ENCODE measurements at places on chromosomes 13 and 19. TPM values are rescaled to one million over a fixed set of nuclear protein-coding genes. Genes with fewer than 3 reads are reported as not detected.
A peak's percentile ranks its signal among the peaks of the same experiment; 100 is the strongest.

DNA sequence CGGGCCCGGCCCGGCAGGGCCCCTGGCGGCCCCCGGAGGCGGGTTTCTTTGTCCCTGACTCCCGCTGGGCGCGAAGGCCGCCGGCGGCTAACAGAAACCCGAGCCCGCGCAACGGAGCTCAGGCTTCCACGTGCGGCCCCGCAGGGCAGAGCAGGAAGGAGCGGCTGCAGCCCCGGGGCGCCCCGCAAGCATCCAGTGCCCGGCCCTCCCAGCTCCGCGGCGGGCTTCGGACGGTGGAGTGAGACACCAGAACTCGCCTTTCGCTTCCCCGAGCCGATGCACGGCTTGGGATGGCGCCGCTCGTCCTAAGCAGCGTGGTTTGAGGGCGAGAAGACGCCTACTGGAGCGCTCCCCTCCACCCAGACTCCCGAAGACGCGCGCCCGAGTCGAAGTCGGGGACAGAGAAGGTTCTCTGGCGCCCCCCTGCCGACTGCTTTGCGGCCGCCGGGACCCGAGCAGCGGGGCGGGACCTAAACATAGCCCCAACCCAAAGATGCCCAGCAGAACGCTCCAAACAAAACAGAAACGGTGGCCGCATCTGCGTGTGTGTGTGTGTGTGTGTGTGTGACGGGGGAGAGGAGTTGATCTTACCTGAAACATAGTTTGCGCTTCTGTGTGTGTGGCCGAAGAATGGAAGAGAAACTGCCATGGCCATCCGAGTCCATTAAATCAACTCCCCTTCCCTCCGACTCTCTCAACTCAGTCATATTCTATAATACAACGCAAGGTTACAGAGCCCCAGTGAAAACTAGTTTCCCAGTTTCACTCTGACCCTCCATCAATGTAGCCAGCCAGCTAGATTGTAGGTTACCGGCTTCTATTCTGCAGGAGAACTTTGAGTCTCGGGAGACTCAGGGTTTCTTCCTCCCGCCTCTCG, 629 bp upstream of the FGF9 start:
- DNase-seq, result peak; percentile 49

The CCDC122 gene
- total RNA-seq, result 1.3 TPM

GRCh38 chr19:39132344-39132969, 6.9 kb downstream of the PAK4 start:
- DNase-seq, result no peak

DNA sequence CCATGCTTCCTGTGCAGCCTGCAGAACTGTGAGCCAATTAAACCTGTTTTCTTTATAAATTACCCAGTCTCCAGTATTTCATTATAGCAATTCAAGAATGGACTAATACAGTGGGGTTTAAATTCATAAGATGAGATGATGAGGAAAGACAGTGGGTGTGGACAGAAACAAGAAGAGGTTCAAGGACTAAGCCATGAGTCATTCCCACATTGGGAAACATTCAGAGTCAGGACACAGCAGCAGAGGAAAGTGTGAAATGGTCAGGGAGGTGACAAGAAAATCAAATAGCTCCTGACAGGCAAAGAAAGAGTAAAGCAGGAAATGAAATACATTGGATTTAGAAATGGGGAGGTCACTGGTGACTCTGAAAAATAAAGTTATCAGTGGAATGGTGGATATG, 9.1 kb downstream of the ZNF841 start:
- DNase-seq, result no peak

DNA sequence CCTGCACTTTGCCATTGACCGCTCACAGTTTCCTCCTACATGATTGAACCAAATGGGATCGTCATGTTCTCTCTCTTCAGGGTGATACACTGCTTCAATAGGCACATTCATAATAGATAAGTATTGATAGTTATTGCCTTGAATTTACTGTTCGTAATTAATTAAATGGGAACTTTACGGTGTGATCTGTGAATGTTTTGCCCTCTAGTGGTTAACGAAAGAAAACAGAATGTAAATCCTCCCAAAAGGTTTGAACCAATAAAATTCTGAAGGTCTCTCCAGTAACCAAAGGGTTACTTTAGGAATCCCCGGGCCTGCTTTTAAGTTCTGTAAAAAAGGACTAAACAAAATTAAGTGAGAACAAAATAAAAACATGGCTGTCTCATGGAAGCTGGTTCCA, 389.3 kb downstream of the DACH1 start:
- no peak for DNase-seq

- DNase-seq, result no peak
These were observed 112.1 kb downstream of the ZIC5 start for GRCh38 chr13:99859178-99860177.

The ATP4B gene
- total RNA-seq, result not detected

- DNase-seq, result no peak
These were observed 104.0 kb downstream of the MYCBP2 start for GRCh38 chr13:77222909-77223308.

DNA sequence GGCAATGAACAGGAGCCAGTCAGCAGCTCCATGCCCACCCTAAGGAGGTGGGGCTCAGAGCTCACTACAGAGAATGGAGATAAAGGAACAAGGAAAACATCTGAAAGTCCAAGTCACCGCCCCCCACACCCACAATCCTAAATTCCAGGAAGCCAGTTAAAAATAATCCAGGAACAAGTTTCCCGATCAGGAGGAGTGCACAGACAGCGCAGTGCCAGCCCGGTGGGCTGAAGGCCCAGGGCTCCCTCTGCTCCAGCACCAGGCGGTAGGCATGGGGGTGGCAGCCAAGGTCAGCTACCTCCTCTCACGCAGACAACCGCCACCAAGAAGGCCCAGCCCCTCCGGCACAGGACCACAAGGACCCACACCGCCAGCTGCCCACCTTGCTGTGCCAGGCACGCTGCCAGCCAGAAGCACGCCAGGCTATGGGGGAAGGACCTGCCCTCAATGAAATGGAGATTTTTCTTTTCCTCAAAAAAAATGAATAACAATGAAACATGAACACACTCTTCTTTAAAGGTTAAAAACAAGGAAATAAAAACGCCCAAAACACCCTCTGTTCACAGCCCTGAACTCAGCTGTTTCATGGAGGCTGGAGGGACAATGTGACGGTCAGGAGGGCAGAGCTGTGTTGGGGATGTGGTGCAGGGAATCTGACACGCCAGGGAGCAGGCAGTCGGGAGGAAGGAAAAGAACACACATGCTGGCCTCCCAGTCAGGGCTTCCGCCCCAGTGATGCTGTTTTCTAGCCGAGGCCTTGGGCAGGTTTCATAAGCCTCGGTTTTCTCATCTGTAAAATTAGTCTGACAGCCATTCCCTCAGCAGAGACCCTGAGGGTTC, 11.0 kb downstream of the STK24 start:
- no peak for DNase-seq

The GRIN2D gene
- 0.44 TPM for total RNA-seq

The NDUFA7 gene
- 4.5 TPM for total RNA-seq

The DIAPH3 gene
- 0.20 TPM for total RNA-seq

DNA sequence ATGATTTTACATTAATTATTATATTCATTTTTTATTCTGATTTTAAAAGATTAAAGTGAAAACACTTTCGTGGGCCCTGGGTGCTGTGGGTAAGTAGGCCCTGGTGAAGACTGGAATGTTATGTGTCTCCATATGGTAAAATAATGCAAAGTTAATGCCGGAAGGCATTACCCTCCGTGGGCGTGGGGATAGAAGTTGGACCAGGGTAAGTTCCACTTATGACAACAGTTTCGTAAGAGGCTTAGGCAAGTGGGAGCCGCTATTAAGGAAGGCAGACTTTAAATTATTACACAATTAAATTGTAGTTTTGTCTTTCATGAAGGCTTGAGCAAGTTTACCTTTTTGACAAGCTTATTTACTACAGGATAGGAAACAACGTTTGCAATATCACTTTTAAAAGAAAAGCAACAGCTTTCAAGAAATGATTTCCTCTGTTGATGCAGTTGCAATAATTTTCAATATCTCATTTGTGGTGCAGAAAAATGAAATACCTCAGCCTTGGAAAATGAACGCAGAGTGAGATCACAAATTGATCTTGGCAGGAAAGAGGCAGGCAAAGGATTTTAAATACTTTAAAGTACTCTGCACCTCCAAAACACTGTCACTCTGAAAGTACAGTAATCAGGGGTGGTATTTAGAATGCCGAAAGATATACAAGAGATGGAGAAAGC, 310.6 kb downstream of the DCT start:
- DNase-seq, result no peak

The ENOX1 gene
- total RNA-seq, result 3.0 TPM

DNA sequence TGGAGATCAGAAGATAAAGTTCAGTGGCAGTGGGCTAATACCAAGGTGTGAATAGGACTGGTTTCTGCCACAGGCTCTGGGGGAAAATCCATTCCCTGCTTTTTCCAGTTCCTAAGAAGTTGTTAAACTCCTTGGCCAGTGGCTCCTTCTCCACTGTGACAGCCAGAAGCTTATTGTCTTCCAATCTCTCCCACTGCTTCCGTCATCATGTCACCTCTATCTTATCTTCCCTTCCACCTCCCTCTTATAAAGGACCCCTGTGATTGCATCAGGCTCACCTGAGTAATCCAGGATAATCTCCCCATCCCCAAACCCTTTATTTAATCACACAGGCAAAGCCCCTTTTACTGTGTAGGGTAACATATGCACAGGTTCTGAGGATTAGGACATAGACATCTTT, 431.2 kb upstream of the SLC10A2 start:
- DNase-seq, result no peak

DNA sequence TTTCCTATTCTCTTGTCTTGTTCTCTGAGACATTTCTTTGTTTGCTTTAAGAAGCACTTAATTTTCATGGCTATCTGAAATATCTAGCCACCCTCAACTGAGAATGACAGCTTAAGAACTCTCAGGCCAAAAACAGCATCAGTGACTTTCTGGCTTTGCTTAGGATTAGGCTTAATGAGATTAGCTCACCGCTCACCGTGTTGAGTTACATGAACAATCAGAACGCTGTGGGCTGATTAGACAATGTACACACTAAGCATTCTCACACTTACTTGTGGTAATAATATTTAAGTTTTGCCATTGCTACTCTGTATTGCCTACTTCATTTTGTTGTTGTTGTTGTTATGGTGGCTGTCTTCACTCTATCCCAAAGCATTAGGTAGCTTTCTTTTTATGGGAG, 1283.6 kb downstream of the UQCRFS1 start:
- no peak for DNase-seq

GRCh38 chr19:48364598-48365348, 606 bp downstream of the SYNGR4 start:
- DNase-seq, result no peak

DNA sequence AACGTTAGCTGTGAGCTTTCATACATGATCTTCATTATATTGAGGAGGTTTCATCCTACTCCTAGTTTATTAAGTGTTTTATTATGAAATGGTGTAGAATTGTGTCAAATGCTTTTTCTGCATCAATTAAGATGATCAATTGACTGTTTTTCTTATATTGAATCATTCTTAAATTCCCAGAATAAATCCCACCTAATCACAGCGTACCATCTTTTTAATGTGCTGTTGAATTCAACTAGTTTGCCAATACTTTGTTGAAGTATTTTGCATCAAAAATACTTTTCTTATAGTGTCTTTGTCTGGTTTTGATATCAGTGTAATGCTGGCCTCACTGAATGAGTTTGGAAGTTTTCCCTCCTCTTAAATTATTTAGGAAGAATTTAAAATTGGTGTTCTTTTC, 138.6 kb upstream of the SGCG start:
- DNase-seq, result no peak

DNA sequence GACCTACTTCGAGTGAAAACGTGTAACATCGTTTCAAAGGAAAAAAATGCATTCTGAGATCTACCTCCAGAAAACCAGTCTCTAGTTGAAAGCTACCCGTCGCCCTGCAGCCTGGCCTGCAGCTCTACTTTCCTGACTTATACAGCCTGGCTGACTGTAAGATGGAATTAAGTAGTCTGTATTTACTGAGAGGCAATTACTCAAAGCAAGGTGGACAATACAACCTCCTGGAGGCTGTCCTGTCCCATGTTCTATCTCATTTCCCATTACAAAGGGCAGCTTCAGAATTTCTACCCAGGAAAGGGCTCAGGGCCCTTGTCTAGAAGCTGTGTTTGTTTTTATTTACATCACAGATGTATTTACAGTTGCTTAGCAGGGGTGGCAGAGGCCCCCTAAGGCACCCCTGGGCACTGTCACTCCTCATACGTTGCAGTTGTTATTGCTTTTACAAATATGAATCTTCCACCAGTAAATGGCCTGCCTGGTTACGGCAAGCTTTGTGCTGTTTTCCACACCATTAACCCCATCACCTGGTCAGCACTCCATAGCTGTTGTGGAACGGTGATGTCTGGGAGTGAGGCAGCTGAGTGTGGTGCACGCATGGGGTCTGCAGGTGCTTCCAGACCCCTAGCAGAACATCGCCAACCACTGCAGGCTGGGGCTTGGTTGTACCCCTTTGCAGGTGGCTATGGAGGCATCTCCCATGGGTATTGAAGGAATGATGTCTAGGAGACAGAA, 46.3 kb upstream of the MTIF3 start:
- DNase-seq, result no peak

GRCh38 chr19:35766571-35767104, 8.7 kb downstream of the PROSER3 start:
- DNase-seq, result no peak

GRCh38 chr19:18587561-18587960, 1.0 kb upstream of the REX1BD start:
- DNase-seq, result no peak

The TIMM29 gene
- 29.7 TPM for total RNA-seq

The STOML3 gene
- not detected for total RNA-seq

The RASGRP4 gene
- total RNA-seq, result 11.7 TPM

The SLC25A41 gene
- total RNA-seq, result not detected

GRCh38 chr13:68929075-68929745, 1178.4 kb upstream of the ATXN8OS start:
- DNase-seq, result no peak

The CCDC61 gene
- 16.2 TPM for total RNA-seq

DNA sequence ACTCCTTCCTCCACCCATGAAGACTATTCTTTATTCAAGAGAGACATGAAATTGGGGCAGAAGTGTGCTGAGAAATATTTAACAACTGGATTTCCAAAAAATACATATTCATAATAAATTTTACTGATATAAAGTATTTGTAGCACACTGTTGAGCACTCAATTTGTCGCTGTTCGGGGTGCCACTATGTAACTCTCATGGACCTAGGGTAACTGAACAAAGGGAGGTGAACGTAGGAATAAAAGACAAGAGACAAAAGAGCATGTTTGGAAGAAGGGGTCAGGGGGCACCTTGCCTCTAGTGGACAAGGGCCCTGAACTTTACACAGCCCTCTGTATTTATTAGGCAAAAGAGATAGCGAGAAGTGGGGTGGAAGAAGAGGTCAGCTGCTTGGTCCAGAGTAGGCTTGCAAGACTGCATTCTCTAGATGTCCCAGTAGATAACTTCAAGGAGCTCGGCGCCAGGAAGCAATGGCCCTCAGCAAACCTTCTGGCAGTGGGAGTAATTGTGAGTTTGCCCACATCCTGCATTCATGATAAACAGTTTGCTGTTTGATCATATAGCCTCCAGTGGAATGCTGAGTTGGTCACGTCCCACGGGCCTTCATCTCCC, 4.5 kb upstream of the ZNF175 start:
- DNase-seq, result no peak

GRCh38 chr13:25231517-25231916, 55.8 kb downstream of the MTMR6 start:
- no peak for DNase-seq
